ENCODE measurements at places on chromosomes 6 and 20. TPM values are rescaled to one million over a fixed set of nuclear protein-coding genes. Genes with fewer than 3 reads are reported as not detected.

- DNase-seq: no peak
Observed at GRCh38 chr20:47971058-47971791, 185.9 kb upstream of the SULF2 start.

MAN1A1 gene
- polyA plus RNA-seq: 95.4 TPM

DNA sequence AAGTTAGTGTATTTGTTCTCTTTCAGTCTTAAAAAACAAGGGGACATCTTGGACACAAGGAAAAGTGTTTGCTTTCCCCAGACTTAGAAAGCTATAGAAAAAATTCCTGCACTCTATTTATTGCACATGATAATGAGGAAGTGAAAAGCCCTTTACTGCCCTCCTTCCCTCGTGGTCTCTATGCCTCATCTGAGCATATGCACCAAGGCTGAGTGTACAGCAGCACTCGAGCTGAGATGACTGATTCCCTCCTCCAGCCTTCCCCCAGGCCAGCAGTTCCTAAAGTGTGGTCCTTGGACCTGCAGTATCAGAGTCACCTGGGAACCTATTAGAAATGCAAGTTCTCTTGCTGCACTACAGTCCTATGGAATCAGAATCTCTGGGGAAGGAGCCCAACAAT lies 14.3 kb upstream of the LAMP5 start:
- DNase-seq: no peak

DNA sequence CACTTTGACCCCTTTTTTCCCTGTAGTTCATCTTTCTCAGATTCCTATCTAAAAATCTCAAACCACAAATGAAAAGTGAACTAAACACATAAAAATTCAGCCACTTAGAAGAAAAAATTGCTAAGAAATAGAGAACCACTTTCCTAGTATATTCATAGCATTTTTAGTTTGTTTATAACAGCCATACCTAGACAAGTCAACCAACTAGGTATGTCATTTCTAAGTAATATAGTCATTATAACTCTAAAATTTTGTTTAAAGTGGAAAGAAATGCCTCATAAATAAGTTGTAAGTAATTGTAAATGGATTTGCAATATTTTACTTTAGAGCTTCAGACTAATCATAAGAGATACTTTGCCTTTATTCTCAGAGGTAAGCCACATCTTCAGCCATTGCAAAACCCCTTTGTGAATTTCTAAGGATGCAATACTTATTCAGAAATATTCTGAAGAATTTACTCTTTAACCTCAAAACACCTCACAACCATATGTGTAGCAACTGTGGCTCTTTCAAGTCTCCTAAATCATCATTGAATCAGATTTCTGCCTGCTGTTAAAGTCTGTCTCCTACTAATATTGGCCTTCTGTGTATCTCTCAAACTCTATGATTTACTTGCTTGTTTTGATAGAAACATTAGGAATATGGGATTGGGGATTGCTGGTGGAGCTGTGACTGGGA lies 6.9 kb upstream of the SUMO4 start:
- no peak for DNase-seq

FAM50B gene
- polyA plus RNA-seq: 11.3 TPM

DNA sequence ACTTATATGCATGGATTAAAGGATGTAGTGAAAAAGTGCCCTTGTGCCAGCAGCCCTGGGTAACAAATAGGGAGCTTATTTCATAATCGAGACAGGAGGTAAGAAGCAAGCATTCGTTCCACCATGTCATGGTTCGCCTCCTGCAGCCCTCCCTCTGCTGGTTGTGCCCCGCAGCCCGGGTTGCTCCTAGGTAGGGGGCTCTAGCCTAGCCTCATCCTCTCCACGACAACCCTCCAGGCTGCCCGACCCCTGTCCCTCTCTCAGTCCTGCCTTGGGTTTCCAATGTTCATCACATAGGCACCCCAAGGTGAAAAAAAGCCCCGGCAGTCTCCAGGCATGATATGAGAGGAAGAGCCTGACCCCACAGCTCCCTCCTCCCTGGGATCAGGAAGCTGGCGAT lies 75.5 kb upstream of the SYNDIG1 start:
- no peak for DNase-seq

DNA sequence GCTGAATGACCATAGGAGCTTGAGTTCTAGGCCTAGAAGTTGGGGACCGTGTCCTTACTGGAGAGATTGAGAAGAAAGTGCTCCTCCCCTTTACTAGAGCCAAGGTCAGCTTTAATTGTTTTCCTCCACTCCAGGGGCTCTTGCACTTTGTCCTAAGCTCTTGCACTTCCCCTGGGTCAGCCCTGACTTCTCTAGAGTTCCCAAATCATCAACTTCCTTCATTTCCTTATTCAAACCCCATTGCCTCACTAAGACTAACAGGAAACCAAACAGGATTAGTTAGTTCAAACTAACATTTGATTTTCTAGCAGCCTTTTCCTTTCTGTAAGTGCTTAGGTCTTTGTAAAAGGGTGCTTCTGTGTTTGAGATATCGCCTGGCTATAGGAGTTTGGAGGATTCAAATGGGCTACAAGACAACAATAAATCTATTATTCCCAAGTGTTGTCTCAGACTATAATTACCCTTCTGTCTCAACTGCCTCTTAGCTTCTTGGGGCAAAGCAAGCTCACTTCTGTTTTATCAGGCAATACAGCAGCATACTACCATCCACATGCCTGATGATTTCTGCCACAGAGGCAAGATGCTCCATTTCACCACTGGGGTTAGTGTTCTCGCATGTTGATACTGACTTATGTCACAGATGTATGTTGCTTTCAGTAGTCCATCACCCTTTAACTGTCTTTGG lies 12.8 kb upstream of the DTNBP1 start:
- no peak for DNase-seq

DNA sequence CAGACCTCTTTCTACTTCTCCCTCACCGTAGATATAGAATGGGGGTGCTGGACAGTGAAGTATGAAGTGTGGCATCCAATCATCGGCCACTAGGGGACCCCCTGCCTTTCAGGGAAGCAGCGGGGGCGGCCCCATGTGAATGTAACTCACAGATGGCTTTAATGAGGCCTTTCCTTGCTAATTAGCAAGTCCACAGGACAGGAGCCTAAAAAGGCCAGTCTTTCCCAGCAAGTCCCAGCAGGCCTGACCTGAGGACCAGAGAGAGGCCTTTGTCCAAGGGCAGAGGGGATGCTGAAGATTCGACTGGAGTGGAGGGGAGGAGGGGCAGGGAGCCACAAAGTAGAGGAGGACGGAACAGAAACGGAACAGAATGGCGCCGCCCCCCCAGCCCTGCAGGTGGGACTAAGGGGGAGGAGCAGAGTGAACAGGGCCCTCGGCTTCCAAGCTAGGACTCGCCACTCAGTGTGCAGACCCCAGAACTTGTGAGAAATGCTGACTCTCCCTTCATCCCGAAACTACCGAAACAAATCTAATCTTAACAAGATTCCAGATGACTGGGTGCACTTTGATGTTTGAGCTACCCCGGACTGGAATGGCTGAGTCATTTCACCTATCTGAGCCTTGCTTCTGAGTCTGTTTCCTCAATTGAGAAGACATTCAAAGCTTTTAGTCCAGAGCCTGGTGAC lies 5.8 kb downstream of the C6orf132 start:
- peak; percentile 28 for DNase-seq

- peak; percentile 12 for DNase-seq
Observed at GRCh38 chr6:17311595-17312311, 30.6 kb downstream of the RBM24 start.

DNA sequence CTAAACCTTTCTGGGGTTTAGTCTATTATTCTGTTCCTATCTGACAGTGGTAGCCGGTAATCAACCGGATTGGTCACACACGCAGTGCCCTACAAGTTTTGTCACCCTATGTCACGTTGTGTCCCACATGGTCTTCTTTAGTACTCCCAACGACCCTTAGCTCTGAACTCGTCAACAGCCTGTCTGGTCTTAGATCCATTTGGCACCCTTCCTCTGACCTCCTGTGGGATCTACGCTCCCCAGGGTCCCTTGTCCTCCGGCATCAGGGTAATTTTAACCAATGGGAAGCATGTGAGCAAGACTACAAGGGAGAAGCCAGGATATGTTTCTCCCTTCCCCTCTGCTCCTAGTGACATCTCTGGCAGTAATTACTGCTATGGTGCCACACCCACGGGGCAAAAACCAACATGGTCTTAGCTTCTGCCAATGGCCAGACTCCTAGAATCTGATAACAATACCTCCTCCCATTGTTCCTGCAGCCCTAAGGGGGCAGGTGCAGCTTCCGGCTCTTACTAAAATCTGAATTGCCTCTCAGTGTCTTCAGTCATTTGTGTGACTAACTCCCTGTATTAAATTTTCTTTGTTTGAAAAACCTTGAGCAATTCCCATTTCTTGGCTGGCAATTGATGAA lies 56.6 kb downstream of the MAFB start:
- no peak for DNase-seq

GRCh38 chr20:19833395-19833794 lies 75.3 kb downstream of the RIN2 start:
- no peak for DNase-seq

- DNase-seq: no peak
Observed at GRCh38 chr20:35886537-35886936, 67.8 kb downstream of the SCAND1 start.

DNA sequence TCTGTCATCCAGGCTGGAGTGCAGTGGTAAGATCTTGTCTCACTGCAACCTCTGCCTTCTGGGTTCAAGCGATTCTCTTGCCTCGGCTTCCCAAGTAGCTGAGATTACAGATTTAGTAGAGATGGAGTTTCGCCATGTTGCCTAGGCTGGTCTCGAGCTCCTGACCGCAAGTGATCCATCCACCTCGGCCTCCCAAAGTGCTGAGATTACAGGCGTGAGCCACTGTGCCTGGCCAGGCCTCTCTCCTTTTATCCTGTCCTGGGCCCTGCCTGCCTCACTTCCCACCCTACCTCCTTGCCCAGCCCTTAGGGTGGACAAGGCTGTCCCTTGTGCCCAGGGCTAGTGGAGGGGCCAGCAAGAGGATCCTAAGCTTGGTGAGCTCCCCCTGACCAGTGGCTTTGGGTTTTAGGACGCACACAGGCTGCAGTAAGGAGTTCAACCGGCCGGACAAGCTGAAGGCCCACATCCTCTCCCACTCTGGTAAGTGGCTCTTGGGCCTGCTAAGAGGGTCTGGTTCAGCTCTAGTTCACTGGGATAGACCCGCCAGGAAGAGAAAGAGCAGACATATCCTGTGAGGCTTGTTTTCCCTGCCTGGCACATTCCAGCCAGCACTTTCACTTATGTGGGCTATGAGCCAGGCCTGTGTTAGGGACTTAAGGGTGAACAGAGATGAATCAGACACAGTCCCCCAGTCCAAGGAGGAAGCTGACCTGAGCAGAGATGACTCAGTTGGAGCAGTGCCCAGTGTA lies 21.9 kb upstream of the CHMP4B start:
- no peak for DNase-seq

All from left renal cortex interstitium (tissue), 4 donors.